ENCODE measurements at places on chromosomes 16 and 17. TPM values are rescaled to one million over a fixed set of nuclear protein-coding genes. Genes with fewer than 3 reads are reported as not detected.

DNA sequence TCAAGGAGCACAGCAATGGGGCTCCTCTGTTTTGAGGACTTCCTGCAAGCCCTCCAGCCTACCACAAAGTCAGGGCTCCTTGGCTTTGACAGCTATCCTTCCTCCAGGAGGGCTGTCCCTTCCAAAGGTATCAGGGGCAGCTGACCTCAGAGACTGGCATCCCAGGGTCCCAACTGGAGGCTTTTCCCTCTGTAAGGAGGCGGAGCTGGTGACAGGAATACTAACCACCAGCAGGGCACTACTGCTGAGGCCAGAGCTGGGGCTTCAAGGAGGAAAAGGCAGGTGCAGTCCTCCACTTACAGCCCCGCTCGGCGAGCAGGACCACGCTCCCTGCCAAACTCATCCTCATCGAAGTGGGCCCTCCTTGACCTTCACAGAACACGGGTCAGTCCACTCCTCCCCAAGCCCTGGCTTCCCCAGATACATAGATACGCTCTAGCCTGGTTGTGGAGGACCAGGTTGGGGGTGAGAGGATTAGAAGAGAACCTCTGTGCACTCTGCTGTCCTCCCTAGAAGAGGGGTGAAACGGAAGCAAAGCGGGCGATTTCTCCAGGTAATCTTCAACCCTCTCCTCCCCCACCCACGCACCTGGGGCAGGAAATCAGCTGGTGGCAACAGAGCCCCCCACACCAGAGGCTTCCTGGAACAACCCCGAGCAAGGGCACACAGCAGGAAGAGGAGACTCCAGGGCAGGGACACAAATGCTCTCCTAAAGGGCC, 20.5 kb downstream of the ST3GAL2 start:
- DNase-seq: no peak

The DNAI2 gene
- 0.25 TPM for total RNA-seq

The GNAO1 gene
- 0.25 TPM for total RNA-seq

DNA sequence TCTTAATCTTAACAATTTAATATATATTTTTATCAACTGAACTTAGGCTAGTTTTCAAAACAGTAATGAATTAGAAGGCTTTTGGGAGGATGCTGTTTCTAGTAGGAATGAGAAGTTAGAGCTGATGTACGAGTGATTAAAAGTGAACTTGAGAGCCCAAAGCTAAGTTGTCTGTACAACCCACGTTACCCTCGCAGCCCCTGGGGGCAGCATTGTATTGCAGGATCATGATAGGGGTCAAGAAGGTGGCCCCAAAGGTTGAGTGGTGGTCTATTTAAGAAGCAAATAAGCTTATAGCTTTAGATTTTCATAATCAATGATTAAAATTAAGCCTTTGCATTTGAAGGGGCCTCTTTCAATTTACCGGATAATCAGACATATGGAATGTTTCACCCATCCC, 33.7 kb upstream of the ALDH3A2 start:
- no peak for DNase-seq

The CCL14 gene
- not detected for total RNA-seq

DNA sequence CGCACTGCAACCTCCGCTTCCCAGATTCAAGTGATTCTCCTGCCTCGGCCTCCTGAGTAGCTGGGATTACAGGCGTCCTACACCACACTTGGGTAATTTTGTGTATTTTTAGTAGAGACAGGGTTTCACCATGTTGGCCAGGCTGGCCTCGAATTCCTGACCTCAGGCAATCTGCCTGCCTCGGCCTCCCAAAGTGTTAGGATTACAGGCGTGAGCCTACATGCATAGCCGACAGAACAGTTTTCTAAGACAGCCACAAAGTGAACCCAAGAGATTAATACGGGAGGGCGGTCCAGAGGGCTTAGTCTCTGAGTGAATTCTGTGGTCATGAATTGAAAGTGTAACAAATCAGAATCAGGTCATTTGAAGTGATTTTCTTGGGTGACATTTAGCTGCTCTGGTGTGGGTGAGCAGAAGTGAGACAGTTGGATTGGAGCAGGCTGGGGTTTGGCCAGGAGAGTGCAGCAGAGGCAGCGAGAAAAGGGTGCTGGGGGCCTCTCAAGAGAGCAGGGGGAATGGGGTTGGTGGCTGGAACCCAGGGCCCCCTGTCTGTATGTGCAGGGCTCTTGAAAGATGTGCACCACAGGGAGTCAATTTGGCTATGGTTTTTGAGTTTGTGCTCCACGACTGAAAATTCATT, 231.4 kb upstream of the WSCD1 start:
- DNase-seq: no peak

DNA sequence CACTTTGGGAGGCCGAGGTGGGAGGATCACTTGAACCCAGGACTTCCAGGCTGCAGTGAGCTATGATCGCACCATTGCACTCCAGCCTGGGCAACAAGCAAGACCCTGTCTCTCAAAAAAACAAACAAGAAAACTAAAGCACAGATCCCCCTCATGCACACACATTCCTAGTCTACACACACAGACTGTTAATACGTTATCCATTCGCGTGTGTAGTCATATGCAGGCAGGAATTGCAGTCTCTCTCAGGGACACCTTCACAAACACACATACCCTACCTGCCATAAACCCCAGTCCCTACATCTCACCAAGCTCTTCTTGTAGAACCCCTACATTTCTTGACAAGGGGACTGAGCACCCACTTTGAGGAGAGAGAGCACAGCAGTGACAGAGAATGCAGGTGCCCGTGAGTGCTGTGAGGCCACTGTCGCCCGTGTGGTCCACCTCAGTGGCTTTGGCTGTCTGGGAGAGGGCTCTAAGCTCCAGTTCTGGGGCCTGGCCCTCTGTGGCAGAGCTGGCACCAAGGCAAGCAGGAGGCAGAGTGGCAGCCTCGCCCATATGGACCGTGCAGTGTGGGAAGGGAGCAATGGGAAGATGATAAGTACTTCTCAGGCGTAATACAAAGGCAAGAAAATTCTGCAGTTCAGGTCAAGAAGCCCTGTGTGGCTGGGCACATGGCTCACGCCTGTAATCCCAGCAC, 59.0 kb upstream of the RPH3AL start:
- DNase-seq: no peak

The DLX4 gene
- 0.56 TPM for total RNA-seq

The WNT9B gene
- total RNA-seq: not detected

The SNN gene
- 11.0 TPM for total RNA-seq

GRCh38 chr17:10046786-10047785, 142.0 kb upstream of the RCVRN start:
- DNase-seq: no peak

- no peak for DNase-seq
Measured at GRCh38 chr17:44915321-44915726, at the start of gene GFAP. Gene GFAP, minus strand, starts transcription at chr17:44915500. Its CDS starts 14 bp downstream, at chr17:44915486.

GRCh38 chr17:16027708-16028584, 28.3 kb downstream of the TTC19 start:
- peak; percentile 47 for DNase-seq

GRCh38 chr17:73814075-73814474, 169.8 kb upstream of the SDK2 start:
- no peak for DNase-seq

GRCh38 chr17:81420769-81421462, 25.7 kb downstream of the BAHCC1 start:
- no peak for DNase-seq

The ZMYND15 gene
- 0.36 TPM for total RNA-seq

The SSTR5 gene
- not detected for total RNA-seq

GRCh38 chr16:17229766-17230165, 241.0 kb downstream of the XYLT1 start:
- DNase-seq: no peak

DNA sequence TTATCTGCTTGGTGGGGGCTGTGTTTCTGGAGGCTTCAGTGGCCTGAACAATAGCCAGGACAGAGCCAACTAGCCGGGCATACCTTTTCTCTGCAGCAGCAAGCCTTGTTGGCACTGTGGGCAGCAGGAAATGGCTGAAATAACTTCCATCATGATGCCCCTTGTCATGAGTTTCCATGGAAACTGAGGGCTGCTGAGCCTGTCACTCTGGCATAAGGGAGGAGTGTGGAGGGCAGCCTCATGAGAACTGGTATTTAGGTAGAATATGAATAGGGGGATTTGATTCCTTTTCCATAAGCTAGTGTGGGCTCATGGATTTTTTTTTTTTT, 39.4 kb downstream of the PLCG2 start:
- DNase-seq: no peak

The TBC1D3G gene
- not detected for total RNA-seq

The ZNF469 gene
- total RNA-seq: 0.54 TPM

- DNase-seq: no peak
Measured at GRCh38 chr16:53094013-53094630, 39.3 kb downstream of the CHD9 start.

GRCh38 chr17:81959362-81960129, 1.4 kb downstream of the NOTUM start:
- peak; percentile 79 for DNase-seq

The DHRS13 gene
- 33.8 TPM for total RNA-seq

GRCh38 chr17:71677439-71677838, 443.4 kb upstream of the SOX9 start:
- no peak for DNase-seq

DNA sequence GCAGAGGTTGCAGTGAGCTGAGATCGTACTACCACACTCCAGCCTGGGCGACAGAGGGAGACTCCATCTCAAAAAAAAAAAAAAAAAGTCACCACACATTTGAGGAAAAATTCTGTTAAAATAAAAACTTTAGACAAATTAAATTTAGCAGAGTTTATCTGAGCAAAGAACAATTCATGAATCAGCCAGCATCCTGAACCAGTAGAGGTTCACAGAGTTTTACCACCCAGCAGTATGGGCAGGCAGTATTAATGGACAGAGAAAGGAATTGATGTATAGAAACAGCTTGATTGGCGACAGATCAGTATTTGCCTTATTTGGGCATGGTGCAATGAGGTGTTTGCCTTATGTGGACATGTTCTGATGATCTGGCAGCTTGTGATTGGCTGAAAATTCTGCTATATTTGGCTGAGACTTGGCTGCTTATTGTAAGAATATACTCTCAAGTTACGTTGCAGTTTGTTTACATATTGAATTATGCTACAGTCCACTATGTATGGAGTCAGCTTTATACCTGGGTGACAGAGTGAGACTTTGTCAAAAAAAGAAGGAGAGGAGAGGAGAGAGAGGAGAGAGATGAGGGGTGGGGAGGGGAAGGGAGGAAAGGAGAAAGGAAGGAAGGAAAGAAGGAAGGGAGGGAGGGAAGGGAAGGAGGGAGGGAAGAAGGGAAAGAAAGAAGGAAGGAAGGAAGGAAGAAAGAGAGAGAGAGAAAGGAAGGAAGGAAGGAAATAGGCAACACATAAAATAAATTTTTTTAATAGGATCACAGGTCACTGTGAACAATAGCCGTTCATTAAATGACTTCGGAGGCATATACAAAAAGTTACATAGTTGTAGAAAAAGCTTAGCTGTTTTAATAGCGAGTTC, 14.6 kb downstream of the ABCC3 start:
- DNase-seq: no peak

GRCh38 chr17:63954402-63955063, 18.2 kb downstream of the SCN4A start:
- no peak for DNase-seq

The CHST4 gene
- total RNA-seq: not detected

DNA sequence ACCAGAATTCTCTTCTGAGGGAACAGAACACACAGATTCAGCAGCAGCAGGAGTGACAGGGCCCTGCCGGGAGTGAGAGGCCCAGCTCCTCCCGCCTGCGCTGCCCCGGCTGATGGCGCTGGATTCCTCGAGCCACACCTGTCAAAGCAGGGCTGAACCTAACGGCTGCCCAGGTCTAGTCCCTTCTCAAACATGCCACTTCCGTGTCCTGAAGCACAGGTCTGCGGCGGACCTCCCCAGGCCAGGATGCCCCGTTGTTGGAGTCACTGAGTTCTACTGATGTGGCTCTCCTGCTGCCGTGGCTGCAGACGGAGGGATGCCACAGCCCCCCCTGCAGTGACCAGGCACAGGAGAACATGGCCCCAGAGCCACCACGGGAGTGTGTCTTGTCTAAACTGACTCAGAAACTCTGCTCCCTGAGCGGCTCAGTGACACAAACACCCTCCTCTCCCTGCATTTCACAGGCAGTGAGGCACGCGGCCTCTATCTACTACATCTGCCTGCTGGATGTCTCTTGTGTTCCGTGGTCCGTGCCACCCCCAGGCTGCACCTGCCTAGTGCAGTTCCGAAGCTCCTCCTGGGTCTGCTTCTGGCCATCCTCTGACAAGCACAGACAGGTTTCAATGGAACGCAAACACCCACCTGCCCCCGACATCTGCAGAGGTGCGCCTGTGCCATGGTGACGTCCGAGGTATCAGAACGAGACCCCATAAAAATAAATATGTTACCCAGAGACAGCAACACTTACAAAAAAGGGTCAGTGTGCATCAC, 44.7 kb upstream of the DNAH17 start:
- DNase-seq: no peak

DNA sequence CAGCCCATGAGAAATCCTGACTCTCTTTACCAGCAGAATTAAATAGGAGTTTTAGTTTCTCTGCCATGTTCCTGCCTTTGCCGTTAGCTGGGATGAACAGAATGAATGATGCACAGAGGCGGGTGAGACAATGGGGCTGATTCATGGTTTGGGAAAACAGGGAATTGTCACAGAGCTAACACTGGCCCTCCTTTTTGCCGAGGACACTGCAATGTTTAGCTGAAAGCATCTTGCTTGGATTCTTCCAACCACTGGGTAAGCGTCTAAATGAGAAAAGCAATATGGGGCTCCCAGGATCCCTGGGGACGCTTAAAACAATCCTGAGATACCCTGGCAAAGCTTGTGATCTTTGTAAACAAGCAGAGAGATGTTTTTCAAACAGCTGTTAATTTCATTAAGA, 12.8 kb upstream of the PAFAH1B1 start:
- DNase-seq: no peak

GRCh38 chr16:29290631-29291247, 115.8 kb downstream of the NPIPB11 start:
- peak; percentile 92 for DNase-seq

GRCh38 chr17:79150035-79150733, 75.6 kb downstream of the ENGASE start:
- DNase-seq: no peak

The WFIKKN1 gene
- total RNA-seq: 0.71 TPM

DNA sequence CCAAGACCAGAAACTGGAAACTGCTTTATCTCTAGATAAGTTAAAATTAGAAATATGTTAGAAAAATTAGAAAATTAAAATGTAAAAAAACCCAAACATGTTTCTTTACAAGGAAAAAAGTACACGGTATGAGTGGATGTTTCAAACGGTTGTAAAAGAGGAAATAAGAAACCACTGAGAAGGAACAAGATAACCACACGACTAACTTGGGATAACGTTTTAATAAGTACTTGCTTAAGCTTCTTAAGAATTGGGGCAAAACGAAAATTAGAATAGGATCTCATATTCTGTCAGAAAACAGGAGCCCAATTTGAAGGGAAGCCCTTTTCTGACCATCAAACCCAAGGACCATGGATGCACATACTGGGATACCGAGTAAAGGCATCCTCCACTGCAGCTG, 31.0 kb downstream of the MBTPS1 start:
- DNase-seq: no peak

DNA sequence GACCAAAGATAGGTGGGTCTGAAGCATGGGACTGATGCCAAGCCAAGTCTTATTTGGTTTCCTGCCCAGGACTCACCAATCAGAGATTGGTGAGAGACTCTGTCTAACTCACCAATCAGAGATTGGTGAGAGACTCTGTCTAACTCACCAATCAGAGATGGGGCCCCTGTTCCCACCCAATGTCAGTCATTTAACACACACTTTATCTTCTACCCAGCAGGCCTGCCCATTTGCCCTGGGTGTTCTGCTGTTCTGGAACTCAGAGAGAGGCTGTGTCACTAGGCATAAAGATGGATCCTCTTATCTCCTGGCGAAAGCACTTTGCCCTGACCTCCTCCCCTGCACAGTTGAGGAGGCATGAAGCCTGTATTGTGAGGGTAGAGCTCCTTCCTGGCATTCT, 5.4 kb upstream of the RHOT1 start:
- no peak for DNase-seq

- no peak for DNase-seq
Measured at GRCh38 chr17:62690168-62690897, 62.9 kb downstream of the MRC2 start.

Measured in activated naive CD4-positive, alpha-beta T cell treated with anti-CD3 and anti-CD28 coated beads, Interleukin-2, amount 50 U/mL, for 72 hours (primary cell).